ENCODE measurements at places on chromosomes 4 and X.

DNA sequence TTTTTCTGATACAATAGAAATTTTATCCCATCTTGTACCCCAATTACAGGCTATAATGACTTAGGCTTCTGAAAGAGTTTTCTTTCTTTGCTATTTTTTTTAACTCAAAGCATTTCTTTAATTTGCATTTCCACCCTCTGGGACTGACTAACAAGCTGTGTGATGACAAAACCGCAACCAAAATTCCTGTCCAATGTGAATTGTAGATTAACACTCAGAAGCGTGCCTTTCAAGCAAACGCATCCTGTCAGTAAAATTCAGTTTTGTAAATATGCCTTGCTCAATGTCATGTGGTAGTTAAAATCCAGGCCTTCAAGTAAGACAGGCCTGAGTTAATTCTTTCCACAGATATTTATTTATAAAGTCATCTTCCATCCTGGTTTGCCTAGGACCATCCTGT is 50.3 kb downstream of the STK32B start:
- DNase-seq: peak; percentile 31

DNA sequence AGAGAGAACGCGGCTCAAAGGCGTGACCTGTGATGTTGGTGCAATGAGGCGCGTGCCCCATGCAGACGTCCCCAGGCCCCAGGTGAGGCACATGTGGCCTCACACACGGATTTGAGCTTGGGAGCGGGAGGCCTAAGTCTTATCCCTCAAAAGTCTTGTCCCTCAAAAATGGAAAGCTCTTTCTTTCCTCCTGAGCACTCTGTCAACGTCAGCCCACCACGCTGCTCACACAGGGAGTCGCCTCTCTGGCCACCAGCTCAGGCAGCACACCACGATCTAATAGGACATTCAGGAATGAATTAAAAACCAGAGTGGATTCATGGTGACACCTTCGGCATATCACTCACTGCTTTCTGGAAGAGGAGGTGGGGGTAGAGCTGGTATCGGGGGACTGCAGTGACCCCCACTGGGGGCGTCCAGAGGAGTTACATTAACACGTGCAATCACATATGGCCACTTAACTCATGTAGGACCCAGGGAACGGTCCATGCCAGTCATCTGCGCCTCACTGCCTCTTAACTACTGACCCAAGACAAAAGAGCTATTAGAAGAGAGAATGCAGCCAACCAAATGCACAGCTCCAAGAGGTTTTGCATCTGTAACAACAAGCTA is 21.9 kb upstream of the CYP4V2 start:
- DNase-seq: no peak

DNA sequence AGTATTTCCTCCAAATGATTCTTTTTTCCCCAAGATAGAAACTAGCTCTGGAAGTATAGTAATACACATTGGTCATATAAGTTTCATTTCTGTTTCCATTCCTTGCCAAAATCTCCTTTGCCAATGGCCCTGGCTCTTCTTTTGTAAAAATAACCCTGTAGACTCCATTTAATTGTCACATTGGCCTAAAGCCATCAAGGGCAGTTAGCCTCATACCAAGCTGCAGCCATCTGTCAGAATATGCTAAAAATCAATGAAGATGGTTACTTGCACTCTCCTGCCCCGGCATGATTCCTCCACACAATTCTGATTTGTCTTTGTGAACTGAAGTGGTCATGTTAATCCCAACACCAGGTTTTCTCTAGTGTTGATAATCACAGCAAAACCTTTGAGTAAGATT is 380.5 kb downstream of the SH2D1A start:
- no peak for DNase-seq

DNA sequence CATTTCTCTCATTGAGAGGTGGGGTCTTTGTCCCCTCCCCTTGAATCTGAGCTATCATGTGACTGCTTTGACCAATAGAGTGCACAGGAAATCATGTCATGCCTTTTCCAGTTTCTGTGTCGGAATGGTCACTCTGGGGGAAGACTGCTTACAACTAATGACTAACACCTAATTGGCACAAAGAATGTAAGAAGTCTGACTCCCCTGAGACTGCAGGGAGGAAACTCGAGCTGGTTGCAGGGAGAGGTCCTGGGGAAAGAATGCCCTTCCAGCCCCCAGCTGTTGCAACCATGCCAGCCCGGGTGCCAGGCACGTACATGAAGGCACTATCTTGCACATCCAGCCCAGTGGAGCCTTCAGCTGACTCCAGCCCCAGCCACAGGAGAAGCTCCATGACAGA is 254.2 kb downstream of the DHX15 start:
- no peak for DNase-seq

GRCh38 chrX:19670854-19671620 is 155.7 kb upstream of the MAP3K15 start:
- no peak for DNase-seq

- DNase-seq: no peak
These were observed 530.1 kb upstream of the SLIT2 start for GRCh38 chr4:19721587-19721986.

DNA sequence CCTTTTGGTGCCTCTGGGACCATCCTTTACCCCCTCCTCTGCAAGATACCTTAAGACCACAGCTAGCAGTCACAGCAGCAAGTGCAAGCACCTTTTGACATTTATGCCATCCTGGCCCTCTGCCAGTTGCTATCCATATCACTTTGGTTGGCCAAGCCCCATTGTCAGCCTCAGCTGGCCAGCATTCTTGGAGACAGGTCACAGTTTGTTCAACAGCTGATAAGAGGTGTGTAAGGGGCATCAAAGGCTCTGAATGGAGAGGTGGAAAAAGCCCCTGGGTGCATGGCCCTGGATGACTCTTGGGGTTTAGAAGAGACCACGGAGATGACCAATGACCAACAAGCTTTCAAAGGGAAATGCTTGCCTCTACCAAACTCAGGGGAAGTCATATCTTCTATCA is 133.6 kb upstream of the MAMLD1 start:
- DNase-seq: no peak

- no peak for DNase-seq
These were observed 110.0 kb upstream of the PPARGC1A start for GRCh38 chr4:23999714-24000469.

DNA sequence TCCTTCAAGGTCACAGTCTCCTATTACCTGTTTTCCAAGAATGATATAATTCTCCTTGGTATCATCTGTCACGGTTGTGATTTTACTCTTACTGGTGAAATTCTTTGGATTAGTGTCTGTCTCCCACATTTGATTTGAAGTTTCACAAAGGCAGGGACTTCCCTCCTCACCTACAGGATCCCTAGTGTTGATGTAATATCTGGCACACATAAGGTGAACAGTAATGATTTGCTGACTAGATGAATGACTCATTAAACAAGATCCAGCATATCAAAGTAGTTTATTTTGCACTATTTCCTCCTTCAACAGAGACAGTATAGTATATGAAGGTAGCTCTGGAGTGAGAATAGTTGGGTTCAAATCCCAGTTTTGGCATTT is 135.3 kb upstream of the IL1RAPL2 start:
- DNase-seq: no peak

GRCh38 chrX:109533005-109533404 is 3.6 kb upstream of the NXT2 start:
- DNase-seq: no peak

GRCh38 chr4:152195888-152196287 is 340.0 kb downstream of the FBXW7 start:
- DNase-seq: no peak

GRCh38 chr4:155008389-155008788 is 200.0 kb upstream of the NPY2R start:
- no peak for DNase-seq

DNA sequence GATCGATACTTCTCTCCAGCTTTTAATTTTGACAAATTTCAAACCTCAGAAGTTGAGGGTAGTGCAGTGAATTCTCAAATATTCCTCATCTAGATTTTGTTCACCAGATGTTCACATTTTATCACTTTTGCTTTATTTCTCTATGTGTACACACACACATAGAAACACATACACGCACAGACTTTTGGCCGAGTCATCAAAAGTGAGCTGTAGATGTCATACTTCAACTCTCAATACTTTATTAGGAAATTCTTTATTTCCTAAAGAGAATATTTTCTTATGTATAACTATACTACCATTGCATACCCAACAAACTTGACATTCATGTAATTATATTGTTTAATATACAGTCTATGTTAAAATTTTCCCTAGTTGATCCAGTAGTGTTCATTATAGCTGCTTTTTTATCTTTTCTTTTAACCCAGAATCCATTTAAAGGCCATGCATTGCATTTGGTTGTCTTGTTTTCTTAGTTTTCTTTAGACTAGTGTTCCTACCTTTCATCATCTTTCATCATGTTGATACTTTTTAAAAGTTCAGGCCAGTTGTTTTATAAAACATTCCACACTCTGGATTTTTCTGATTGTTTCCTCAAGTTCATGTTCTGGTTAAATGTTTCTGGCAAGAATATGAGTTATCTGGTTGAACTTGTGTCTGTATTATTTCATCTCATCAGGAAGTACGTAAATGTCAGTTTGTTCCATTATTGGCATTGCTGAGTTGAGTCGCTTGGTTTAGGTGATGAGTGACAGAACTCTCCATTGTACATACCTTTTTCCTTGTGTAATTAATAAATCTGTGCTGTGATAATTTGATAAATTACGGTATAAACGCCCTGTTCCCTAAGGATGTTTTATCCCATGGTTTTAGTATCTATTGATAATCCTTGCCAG is 94.1 kb upstream of the TLR2 start:
- DNase-seq: no peak

DNA sequence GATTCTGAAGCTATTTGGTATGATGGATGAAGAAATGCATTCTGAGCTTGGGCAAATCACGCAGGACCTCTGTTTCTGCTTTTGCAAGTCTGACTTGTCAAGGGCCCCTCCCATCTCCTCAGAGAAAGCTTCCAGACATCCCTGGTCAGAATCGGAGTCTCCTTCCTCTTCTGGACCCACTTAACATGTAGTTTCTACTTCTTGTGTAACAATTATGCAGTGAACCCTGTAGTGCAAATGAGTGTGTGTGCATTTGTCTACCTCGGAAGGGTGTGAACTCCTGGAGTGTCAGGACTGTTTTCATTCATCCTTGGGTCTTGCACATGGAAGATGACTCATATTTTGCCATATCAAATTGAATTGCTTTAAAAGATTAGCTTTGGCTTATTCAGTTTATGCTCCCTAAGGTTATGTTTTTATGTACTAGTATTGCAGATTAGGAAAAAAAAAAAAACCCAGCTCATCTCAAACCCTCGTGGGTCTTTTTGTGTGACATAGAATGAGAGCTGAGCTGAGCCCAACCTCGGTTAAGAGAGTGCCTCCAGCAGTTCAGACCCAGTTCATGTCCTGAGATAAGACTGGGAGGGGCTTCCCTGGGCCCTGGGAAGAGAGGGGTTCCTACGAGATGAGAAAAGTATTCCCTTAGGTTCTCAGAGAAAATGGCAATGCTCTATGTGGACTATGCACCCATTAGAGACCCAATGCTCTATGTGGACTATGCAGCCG is 61.1 kb upstream of the RPL34 start:
- no peak for DNase-seq

GRCh38 chr4:38503689-38504395 is 160.2 kb upstream of the KLF3 start:
- no peak for DNase-seq

DNA sequence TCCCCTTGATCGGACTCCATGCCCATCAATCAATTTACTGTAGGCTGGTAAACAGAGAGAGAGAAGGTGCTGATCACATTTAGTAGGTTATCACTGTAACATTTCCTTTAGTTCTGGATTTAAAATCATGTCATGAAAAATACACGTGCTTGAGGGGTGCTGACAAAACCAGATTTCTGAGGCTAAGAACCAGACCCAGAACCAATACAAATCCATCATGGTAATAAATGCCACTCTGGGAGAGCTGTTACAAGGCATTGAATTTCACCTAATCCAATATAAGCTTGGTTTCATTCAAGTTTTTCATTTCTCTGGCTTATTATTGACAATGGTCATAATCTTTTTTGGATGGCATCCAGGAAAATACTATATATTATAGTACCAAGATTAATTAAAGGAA is 54.5 kb downstream of the FBXO8 start:
- DNase-seq: no peak

GRCh38 chr4:120714417-120715010 is 208.0 kb downstream of the PRDM5 start:
- DNase-seq: no peak
